ENCODE measurements at places on chromosomes 7 and 10. TPM values are rescaled to one million over a fixed set of nuclear protein-coding genes. Genes with fewer than 3 reads are reported as not detected.

CPA2 gene
- total RNA-seq = not detected

MUC3A gene
- not detected for total RNA-seq

EGR2 gene
- total RNA-seq = 0.26 TPM

DNA sequence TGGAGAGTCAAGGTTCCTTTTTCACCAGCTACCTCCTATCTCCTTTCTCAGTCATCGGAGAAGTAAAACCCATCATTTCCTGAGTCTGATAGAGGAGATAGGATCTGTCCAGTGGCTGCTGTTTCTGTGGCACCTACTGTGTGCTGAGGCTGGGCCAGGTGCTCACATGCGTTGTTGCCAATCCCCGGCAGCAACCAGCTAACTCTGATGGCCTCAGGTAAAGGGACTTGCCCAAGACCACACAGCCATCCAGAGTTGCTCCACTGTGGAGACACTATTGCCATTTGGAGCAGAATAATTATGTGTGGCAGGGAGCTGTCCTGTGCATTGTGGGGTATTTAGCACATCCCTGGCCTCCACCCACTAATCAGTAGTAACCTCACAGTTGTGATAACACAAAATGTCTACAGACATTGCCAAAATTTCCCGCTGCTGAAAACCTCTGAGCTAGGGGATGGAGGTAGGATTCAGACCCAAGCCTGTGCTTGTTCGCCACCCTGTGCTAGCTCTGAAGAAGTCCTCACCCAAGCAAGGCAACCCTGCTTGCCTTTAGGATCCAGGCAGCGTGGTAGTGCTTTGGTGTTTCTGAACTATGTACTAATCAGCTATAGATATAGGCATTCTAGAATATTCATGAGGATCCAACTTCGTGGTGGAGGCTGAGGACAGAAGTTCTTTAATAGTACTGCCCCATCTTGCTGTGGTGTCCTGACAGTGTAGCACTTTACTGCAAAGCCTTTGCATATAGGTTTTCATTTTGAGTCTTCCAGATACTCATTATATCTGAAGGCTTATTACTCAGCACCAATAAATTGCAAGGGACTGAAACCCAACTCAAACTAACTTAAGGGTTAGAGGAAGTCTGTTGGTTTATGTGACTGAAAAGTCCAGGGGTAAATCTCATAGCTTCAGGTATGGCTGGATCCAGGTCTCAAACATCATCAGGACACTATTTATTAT is 164.6 kb downstream of the GRK5 start:
- no peak overlapping the region for H3K4me3 ChIP-seq
- H3K36me3 ChIP-seq = no peaks in the 10 kb centered on the region
- H3K4me1 ChIP-seq = peaks cover 67% of the 10 kb centered on the region
- H3K27ac ChIP-seq = peak overlapping the region; percentile 80
- H3K27me3 ChIP-seq = no peaks in the 10 kb centered on the region

Measured in esophagus muscularis mucosa (tissue), 4 donors.